IMR-90 (cell line): ENCODE measurements at places on chromosomes 5 and 9. TPM values are rescaled to one million over a fixed set of nuclear protein-coding genes. Genes with fewer than 3 reads are reported as not detected.

DNA sequence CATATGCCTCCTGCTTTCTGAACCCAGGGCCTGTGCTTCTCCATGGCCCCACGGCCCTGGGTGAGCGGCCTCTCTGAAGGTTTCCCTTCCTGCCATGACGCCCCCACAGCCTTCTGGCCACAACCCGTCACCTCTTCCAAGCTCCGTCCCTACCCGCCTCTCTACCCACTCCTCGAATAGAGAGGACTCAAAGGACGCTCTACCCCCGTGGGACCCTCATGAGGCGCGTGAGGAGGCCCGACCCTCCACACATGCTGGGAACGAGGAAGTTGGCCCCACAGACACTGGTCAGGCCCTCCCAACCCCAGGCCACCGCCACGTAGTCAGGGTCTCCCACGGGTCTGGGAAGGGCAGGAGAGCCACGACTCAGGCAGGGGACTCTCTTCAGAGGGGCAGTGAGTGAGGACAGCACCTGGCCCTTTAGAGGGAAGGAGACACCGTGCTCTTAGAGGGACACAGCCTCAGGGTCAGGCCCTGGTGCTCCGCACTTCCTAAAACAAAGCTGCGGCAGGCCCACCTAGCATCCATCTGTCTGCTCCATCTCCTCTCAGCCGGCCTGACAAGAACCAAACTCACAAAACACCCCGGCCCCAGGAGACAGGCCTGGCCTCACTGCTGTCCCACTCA is 5.3 kb downstream of the BRD3 start:
- DNase-seq, result no peak

GRCh38 chr9:91212596-91213243 is 149.0 kb downstream of the AUH start:
- no peak for DNase-seq

DNA sequence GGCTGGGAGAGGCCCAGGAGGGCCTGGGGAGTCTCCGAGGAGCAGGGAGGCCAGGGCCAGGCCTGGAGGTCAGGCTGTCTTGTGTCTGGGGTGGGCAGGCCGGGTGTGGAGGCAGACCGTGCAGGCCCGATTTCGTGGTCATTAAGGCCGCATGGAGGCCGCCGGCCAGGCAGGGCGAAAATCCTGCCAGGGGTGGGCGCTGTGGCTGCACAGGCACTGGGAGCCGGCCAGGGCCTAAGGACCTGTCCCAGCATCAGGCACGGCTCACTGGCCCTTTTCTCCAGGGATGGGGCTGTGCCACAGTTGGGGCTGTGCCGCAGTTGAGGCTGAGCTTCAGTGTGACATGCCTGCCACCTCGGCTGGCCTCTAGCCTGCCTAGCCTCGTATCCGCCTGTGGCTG is 35.9 kb downstream of the ASS1 start:
- no peak for DNase-seq

DNA sequence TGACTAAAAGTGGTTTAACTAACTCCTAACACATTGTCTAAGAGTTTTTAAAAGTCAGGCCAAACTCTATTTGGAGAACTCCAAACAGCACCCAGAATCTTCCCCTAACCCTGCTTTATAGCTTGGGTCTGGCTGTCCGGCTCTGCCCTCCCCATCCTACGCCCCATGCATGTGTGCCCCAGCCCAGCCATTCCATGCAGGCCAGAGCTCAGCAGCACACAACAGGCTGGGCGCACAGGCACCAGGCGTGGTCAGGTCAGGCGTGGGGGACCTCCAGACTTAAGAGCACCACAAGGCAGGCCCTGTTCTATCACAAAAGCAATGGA is 31.1 kb downstream of the SHB start:
- DNase-seq, result no peak

DNA sequence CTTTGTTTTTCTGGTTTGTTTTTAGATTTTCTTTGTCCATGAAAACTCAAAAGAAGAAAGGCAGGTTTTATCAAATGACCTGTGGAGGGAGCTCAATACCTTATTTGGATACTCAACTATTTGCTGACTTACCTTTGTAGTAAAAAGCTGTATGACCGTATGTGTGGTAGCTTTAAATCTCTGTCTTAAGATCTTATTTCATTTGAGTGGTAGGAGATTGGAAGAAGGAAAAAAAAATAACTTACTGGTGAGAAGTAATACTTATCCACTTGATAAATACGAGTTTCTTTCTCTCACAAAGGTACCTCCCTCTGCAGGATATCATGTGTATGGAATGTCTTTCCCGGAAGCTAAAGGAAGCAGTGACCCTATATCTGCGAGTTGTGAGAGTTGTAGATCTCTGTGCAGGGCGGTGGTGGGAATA is 15.0 kb downstream of the FBXO38 start:
- no peak for DNase-seq

GRCh38 chr9:69136779-69137178 is 37.3 kb upstream of the TJP2 start:
- no peak for DNase-seq

GRCh38 chr9:112789473-112789872 is 38.9 kb downstream of the SNX30 start:
- DNase-seq, result peak; percentile 65

DNA sequence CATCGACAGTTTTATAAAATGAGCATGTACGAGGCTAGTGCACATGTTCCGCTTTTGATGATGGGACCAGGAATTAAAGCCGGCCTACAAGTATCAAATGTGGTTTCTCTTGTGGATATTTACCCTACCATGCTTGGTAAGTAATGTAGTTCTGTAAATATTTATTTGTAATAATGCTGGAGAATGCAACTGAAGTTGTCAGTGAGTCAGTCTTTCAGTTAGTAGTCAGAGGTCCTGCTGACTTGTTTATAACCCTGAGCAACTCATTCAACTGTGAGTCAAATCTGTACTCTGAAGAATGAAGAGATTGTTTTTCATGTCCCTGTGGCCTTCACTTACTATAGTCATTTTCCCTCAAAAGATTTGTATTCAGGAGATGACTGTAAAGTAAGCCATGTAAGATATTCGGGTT is 28.4 kb upstream of the GPR150 start:
- peak; percentile 91 for DNase-seq

GRCh38 chr9:69590266-69590665 is 81.9 kb downstream of the APBA1 start:
- DNase-seq, result no peak

- DNase-seq, result no peak
Observed at GRCh38 chr9:126721564-126721981, 83.3 kb upstream of the ZBTB43 start.

DNA sequence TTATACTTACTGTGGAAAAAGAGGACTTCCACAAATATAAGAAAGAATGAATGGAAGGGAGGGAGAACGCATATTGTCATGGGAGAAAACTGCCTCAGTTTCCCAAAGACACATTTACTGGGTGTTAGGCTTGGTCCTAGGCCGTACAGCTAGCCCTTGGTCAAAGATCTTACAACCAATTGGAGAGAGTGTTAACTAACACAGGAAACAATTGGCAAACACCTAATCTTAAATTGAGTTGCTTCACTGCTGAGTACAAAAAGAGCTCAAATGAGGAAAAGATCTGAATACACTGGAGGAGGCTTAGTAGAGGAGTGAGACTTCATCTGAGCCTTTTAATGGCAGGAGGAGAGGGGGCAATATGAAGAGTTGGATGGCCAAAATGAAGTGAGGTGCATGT is 161.7 kb downstream of the GLIS3 start:
- no peak for DNase-seq

DNA sequence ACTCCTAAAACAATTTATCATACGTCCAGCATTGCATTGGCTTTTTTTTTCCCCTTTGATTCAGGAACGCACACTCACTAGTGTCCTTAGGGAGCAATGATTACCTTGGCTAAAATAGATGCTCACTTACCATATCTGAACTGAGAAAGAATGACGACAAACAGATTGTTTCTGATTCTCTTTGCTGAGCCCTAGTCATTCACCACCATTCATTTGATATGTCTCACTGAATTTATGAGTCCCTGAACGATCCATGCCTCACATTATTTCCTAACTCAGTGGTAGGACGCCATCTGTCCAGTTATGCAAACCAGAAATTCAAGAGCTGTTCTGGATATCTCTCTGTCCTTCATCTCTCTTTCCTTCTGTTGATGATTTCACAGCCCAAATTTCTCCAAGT is 39.3 kb upstream of the DAB2 start:
- no peak for DNase-seq

DNA sequence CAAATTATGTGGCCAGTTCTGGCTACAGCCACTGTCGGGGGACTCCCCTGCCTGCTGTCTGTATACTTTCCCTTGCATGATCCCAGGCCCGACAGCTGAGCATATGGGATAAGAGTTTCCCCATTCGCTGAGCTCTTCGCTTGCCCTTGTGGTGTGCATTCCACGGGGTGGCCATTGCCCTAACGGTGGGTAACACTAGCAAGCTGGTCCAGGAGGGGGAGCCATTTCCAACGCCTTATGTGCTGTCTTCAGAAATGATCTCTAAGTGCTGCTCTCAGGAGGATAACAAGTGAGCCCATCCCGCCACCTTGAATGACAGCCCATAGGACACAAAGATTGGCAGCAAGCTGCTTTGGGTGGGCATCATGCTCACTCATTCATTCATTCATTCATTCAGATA is 190.9 kb downstream of the FSTL4 start:
- DNase-seq, result no peak

DNA sequence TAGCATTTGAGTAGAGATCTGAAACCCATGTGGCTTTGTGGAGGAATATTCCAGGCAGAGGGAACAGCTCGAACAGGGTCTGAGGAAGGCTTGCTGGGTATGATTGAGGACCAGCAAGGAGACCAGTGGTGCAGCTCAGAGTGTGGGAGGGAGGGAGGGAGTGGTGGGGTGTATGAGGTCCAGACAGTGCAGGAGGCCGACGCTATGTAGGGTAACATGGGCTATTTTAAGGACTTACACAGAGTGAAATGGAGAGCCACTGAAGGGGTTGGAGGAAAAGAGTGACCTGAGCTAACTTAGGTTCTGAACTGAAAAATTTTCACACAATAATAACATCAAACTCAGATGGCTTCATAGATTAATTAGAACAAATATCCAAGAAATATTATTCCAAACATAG is 41.9 kb downstream of the HMGXB3 start:
- no peak for DNase-seq

- no peak for DNase-seq
Observed at GRCh38 chr5:884345-885126, 8.1 kb downstream of the BRD9 start.

DNA sequence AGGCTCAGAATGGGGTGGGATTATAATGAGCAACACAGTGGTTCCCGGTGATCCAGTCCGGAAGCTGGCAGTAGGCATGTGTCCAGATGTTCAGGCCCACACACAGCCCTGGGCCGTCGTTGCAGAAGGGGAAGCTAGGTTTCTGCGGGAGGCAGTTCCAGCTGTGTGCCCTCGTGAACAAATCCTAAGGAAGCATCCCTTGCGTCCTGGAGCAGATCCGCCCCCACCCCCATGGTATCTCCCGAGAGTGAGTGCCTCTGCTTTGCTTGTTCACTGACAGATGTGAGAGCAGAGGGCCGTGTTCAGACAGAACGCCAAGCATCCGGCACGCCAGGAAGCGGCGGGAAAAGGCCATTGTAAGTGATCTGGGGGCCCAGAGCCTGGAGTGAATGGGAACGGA is 104.8 kb downstream of the PDE6A start:
- DNase-seq, result peak; percentile 20

GRCh38 chr9:84694248-84694647 is 24.7 kb downstream of the NTRK2 start:
- no peak for DNase-seq

GRCh38 chr5:126461838-126462237 is 38.6 kb downstream of the GRAMD2B start:
- no peak for DNase-seq

Gene NR5A1
- polyA plus RNA-seq, result not detected in 2 replicates

Gene WDR31
- polyA plus RNA-seq, result 0.19 and 0.29 TPM in 2 replicates

Gene SEMA6A
- 0.27 and 0.50 TPM in 2 replicates for polyA plus RNA-seq

Gene ZNF454
- 0.07 and 0.12 TPM in 2 replicates for polyA plus RNA-seq

Gene PPP2R2B
- not detected in 2 replicates for polyA plus RNA-seq

Gene ARSI
- 14.8 and 15.5 TPM in 2 replicates for polyA plus RNA-seq

Gene TPPP
- polyA plus RNA-seq, result 0.06 and 0.07 TPM in 2 replicates

Gene CCNJL
- 3.8 and 5.3 TPM in 2 replicates for polyA plus RNA-seq

Gene PSMD5
- 23.1 and 26.1 TPM in 2 replicates for polyA plus RNA-seq

Gene GLDC
- polyA plus RNA-seq, result 0.13 and 0.50 TPM in 2 replicates

Gene ARL10
- polyA plus RNA-seq, result 5.0 and 6.0 TPM in 2 replicates
